ENCODE measurements at places on chromosomes 11 and 22.

DNA sequence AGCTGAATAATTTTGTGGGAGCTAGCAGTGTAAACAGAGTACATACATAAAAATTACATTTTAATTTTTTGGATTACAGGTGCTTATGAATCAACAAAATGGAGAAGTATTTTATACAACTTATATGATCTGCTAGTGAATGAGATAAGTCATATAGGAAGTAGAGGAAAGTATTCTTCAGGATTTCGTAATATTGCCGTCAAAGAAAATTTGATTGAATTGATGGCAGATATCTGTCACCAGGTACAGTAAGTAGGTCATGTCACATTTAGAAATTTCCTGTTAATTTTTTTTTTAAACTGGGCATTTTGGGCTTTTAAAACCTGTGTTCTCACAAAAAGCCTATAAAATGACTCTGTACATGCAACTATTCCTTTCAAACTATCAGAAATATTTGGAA lies 24.0 kb downstream of the ATM start:
- no peak for DNase-seq

DNA sequence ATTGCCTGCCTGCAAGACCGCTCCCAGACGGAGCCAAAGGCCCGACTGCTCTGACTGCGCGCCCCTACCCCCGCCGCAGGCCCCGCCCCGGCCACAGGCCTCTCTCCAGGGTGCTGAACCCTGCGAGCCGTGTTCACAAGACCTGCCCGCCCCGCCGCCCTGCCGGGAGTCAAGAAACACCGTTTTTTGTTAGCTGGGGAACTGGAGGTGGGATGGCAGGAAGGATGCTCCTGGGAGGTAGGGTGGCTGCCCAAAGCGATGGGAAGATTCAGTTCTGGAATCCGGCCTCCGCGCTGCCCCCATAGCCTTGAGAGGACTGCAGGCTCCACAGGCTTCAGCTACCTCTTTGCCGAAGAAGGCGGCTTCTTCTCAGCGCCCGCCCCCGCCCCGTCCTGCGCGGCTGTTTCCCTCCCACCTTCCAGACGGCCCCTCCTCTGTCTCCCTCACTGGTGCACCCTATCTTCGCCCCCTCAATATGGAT lies 2.7 kb upstream of the PDE2A start:
- DNase-seq: peak; percentile 34

GRCh38 chr11:1564535-1565172 lies 7.4 kb downstream of the DUSP8 start:
- no peak for DNase-seq

GRCh38 chr11:19777039-19777376 lies 64.4 kb downstream of the NAV2 start:
- no peak for DNase-seq

DNA sequence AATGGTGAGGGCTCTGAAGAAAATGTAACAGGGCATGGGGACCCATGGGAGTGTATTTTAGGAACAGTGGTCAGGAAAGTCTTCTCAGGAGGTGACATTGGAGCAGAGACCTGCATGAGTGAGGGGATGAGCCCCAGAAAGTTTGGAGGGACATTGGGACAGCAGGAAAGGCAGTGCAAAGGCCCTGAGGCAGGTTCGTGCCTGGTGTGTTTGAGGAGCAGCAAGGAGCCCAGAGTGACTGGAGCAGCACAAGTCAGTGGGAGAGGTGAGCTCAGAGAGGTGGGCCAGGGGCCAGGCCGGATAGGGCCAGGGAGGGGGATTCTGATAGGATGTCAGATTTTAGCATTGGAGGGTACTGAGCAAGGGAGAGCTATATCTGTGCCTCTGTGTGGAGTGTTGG lies 80.0 kb upstream of the CRYBB3 start:
- no peak for DNase-seq

DNA sequence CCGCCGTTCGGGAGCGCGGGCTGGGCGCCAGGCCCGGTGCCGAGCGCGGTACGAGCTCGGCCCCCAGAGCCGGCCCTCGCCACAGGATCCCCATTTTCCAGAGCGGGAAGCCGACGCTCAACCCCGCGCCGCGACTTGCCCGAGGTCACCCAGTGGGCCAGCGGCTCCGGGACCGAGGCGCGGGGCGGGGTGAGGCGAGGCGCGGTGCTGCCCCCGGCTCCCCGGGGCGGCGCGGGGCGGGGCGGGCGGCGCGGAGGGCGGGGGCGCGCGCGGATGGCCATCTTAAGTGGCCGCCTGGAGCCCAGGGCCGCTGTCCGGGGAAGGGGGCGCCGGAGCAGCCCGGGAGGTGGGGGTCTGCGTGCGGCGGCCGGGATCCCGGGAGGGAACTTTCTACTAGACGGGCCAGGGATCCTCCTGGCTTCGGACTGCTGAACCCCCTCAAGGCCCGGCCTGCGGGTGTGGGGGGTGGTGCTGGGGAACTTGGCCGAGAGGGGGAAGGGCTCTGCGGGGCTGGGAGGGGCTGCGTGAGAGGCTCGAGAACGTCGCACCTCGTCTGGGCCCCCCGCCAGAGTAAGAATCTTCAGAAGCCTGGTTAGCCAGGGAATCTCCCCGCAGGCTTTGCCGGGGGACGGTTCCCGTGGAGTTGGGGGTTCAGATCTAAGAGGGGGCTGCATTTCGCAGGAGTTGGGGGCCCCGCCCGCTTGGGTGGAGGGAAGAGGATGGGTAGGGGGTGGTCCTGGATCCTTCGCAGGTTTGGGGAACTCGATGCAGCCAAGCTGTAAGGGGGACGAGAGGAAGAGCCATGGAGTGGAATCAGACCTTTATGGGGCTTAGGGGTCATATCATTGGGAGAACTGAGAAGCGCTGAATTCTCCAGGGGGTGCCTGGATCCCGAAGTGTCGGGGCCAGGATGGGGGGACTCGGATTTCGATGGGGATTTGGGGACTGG lies 678 bp upstream of the INPPL1 start:
- no peak for DNase-seq

- DNase-seq: no peak
Measured at GRCh38 chr11:1532014-1532586, 40.0 kb downstream of the DUSP8 start.

DNA sequence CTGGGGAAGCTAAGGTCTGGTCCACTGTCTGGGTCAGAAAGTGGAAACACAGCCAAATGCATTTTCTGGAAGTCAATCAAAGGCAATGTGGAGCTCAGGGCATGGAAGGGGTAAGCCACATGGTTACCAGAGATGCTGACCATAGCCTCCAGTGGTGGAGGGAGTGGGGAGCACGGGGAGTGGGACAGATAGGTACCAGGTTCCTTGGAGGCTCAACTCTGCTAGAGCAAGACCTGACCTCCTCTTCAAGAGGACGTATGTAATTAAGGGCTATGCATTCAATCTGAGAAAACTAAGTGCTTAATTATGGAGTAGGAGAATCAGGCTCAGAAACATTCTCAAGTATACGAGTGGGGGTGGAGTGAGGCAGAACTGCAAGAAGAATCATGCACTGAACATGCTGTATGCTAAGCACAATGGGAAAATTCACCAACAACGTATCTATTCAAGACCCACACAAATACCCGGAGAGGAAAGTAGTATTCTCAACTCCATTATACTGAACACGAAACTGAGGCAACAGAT lies 65.2 kb upstream of the PHOX2A start:
- DNase-seq: no peak

DNA sequence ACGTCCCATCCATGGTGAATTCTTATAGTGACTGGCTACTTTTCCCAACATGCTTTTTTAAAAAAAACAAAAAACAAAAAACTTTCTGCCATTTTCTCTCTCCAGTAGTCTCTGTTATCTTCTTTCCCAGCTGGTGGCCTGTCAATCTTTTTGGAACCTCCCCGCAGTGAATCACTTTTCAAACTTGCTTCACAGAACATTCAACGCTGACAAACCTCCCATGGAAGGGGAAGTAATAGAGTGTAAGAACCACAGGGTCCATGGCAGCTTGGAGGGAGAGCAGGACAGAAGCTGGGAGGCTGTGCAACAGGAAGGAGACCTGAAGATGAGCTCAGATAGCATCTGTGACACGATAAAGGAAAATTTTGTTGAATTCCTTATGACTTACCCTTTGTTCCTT lies 9.8 kb upstream of the CECR2 start:
- DNase-seq: no peak

DNA sequence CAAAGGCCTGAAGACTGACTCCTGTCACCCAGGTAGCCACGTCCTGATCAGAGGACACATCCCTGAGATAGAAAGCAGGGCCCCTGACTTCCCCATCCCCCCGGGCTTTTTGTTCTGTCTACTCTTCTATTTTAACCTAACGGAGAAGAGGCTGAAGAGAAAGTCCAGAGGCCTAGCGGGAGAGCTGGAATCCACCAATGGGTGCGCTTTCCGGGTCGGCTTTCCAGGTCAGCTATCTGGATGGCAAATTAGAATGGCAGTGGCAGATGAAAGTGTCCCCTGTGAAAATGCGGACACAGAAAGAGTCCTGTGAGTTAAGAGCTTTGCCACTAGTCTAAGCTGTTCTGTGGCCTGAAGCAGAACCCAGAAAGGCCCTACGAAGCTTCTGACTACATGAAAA lies 13.1 kb upstream of the SERPING1 start:
- DNase-seq: no peak

DNA sequence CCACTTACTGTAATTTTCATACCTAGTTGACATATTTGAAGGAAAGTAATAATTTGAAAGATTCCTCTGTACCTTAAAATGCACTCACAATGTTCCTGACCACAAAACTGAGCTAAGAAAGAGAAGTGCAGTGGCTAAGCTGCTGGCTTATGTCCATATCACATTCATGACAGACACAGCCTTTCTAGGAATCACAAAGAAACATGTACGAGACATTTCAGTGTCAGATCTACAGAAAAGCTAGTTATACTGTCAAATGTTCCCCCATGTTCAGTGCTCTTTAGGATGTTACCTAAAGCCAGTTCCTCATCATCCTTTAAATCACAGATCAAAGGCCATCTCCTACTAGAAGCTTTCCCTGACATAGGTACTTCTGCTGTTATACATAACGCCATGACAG lies 142.2 kb upstream of the C11orf58 start:
- DNase-seq: no peak

- DNase-seq: peak; percentile 77
Measured at GRCh38 chr22:30265823-30266444, 717 bp downstream of the OSM start.

DNA sequence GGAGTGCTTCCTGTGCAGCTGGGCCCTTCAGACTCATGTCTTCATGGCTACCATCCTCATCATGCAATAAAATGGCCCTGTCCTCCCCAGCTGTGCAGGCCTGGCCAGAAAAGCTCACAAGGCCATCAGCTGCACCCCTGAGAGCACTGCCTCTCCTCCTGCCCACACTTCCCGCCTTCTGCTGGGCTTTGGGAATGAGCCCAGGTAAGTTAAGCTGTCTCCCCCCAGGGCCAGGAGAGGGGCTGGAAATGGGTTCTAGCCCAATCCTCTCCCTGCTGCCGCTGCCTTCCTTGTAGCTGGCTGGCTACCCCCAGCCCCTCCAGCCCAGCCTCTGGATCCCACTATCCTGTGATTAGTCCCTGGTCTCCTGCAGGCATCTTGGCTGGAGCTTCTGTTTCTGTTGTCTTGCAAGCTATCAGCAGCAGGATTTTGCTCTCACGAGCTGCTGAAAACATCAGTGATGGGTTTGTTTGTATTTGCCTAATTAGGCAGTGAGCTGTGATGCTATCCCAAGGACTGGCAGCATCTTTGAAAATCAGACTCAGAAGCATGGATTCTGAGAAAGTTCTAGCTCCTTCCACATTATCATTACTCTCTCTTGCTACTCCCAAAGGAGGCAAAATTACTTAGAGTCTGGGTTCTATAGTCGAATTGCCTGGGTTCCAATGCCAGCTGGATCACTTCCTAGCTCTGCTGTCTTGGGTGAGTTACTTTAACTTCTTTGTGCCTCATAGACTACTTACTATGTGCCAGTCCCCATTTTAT lies 168.1 kb downstream of the ST3GAL4 start:
- no peak for DNase-seq

DNA sequence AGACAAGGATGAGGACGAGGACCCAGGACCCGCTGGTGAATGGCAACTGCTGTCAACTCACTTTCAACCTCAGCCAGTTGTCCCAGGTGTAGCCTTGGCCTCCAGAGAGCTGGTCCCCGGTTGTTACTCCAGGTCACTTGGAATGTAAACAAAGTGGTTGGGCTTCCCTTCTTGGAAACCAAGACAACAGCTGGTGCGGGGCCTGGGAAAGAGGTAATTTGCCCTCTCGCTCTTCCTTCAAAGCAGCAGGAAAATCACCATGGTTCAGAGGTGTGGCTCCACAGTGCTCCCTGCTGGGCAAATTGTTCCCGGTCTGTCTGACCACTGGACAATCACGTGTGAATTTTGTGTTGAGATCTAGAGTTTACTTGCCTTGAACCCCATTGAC lies 15.0 kb downstream of the SLC1A2 start:
- DNase-seq: no peak

All from activated naive CD8-positive, alpha-beta T cell treated with anti-CD3 and anti-CD28 coated beads, Interleukin-2, amount 50 U/mL, for 16 hours (primary cell).